Pancreas (tissue), 10 donors: ENCODE measurements at places on chromosomes 13 and 19.

DNA sequence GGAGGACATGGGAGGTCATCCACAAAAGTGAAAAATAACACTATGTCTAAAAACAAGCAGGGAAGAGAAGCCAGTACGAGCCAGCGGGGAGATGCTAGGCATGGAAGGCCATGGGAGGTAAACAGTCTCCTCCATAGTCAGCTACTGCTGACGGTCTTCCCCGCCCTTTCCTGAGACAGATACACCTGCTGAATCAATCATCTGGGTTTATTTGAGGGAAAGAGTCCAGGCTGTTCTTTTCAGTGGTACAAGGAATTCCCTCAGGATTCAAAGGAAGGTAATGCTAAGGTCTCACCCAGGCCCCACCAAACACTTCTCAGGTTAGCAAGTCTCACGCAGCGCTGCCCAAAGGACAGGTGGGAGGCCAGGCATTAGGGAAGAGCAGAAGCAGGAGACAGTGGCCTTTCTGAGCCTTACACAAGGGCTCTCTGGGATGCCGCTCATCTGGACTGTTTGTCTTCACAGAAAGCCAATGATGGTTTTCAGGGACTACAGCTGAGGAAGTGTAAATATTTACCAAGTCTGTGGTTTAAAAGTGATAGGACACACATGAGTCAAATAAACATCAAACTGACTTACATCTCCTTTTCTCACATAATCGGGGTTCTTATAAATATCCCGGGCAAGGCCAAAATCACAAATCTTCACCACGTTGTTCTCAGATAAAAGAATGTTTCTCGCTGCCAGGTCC is 173.9 kb downstream of the FLT1 start:
- no peak for DNase-seq

- no peak for DNase-seq
Observed at GRCh38 chr13:47420020-47420419, 523.2 kb upstream of the HTR2A start.

DNA sequence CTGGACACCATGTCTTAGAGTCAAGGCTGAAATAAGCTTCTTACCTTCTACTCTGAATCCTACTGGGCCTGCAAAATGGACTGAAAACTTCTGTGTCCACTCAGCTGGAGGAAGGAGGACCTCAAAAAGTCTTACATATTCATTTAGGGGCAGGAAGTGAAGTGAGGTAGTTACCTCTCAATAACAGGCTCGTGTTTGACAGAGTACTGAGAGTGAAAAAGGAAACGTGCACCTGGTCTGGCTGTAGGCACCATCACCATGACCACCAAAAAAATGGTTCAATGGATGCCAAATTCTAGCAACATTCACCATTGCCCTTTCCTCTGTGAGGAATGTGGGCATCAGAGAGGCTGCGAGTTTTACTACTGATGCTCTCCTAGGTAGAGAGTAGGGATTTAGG is 176.2 kb downstream of the RFC3 start:
- no peak for DNase-seq

DNA sequence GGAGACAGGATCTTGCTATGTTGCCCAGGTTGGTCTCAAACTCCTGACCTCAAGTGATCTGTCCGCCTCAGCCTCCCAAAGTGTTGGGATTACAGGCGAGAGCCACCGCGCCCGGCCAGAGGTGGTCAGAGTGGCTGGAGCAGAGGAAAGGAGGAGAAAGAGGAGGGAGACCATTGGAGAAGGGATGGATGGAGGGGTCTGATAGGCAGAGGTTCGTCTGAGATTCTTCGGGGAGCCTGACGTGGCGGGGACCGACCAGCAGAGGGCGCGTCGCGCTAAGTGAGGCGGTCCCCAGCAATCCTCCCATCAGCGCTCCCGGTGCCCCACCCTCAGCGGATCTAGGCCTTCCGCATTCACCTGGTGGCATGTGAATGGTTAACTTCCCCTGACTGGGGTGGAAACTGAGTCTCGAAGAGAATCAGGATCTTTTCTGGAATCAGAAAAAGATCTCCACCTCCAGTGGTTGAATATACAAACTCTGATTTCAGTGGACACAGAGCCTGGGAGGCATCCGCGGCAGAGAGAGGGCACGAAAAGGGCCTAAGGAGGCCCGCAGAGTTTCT is 8.8 kb downstream of the GTPBP3 start:
- peak; percentile 71 for DNase-seq

- DNase-seq, result peak; percentile 63
Observed at GRCh38 chr13:59318320-59318930, 845.3 kb downstream of the DIAPH3 start.
